Stimulated activated CD4-positive, alpha-beta T cell treated with anti-CD3 and anti-CD28 coated beads, Interleukin-12 subunit alpha, Interleukin-12 subunit beta, amount 100 ng/mL, for 4 hours (primary cell): ENCODE measurements at places on chromosomes 7 and 10.

GRCh38 chr7:92295391-92295790, 49.6 kb downstream of the ANKIB1 start:
- DNase-seq, result no peak

GRCh38 chr7:93337052-93337451, 104.9 kb downstream of the VPS50 start:
- no peak for DNase-seq

DNA sequence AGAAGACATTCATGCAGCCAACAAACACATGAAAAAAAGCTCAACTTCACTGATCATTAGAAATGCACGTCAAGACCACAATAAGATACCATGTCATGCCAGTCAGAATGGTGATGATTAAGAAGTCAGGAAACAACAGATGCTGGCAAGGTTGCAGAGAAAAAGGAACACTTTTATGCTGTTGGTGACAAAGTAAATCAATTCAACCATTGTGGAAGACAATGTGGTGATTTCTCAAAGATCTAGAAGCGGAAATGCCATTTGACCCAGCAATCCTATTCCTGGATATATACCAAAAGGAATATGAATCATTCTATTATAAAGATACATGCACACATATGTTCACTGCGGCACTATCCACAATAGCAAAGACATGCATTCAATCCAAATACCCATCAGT, 77.6 kb downstream of the C10orf90 start:
- DNase-seq, result no peak

DNA sequence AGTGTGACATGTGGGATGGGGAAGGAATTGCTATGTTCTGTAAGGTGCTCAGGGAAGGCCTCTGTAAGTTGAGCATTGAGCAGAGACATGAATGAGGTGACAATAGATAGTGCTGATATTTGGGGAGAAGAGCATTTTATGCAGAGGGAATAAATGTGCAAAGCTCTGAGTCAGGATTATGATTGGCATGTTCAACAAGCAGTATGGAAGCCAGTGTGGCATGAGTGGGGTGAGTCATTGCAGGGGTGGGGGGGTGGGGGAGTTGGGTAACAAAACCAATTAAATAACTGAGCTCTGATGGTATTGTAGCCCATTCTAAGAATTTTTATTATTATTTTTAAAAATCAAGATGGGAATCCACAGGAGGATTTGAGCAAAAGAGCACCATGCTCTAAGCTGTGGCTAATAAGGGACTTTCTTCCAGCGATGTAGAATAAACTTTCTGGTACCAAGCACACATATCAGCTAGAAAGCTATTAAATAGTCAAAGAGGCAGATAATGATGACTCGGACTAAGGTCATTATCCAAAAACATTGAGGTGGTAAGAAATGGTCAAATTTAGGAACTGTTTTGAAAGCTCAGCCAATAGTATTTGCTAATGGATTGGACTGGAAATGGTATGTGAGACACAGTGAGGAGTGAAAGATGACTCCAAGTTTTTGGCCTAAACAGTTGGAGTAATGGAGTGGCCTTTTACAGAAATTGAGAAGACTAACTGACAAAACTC, 96.4 kb downstream of the PRKG1 start:
- DNase-seq, result no peak

- no peak for DNase-seq
Observed at GRCh38 chr10:81081887-81082620, 544.4 kb downstream of the SH2D4B start.

DNA sequence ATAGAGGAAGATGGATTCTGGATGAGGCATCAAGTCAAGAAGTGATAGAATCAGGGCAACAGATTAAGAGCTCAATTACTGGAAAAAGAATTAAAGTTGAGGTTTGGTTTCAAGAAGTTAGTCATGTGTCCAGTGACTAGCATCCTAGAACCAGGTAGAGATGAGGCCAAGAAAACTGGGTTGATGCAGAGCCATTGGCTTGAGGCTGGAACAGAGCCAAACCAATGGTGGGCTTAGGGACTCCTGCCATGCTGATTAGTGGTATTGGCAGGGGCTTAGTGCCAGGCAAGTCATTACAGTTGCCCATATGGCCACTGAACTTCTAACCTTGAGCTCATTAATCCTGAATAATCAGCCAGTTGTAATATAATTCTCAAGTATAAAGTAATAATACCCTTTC, 18.5 kb downstream of the ZNF277 start:
- no peak for DNase-seq

GRCh38 chr7:88106434-88106833, 113.4 kb downstream of the SRI start:
- no peak for DNase-seq

DNA sequence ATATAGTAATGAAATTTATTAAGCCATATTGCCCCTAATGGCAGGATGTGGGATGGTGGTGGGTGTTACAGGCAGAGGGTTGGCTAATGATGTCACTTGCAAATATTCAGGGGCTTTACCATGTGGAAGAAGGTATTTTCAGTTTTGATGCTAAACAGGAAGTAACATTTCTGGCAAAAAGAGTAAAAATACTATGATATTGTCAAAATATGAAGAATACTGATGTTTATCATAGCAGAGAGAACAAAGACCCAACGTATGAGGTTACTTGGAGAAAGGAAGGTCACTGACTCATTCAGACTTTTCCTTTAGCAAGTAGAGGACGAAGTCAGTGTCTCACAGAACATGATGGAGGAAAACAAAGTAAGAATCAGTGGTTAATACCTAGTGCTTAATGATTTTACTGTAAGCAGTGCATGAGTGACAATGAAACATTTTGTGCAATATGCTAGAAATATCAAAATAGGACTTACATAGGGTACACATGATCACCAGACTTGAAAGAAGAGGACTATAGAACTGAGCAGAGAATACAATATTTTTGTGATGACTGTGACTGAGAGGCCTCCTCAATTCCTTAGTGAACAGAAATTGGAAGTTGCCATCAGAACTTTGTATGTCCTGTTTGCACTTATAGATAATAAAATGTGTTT, 89.7 kb upstream of the STEAP4 start:
- DNase-seq, result no peak

DNA sequence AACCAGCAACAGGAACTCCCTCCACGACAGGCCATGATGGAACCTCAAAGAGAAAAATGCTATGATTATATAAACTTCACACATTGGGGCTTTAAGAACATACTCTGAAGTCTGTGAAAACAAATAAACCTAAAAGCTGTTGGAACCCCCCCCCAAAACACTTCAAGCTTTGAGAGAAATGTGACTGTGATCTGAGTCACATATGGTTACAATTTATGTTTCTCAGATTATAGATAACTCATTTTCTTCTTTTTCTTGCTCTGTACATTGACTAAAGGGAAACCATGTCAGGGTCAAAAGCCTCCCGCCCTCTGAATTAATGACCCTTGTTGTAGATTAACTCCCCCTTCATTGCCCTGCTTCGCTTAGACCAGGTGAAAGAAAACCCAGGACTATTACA, 15.8 kb downstream of the VOPP1 start:
- DNase-seq, result no peak

GRCh38 chr7:158077934-158078910, 509.4 kb downstream of the PTPRN2 start:
- no peak for DNase-seq

GRCh38 chr7:132756484-132756990, 180.3 kb upstream of the PLXNA4 start:
- DNase-seq, result no peak

DNA sequence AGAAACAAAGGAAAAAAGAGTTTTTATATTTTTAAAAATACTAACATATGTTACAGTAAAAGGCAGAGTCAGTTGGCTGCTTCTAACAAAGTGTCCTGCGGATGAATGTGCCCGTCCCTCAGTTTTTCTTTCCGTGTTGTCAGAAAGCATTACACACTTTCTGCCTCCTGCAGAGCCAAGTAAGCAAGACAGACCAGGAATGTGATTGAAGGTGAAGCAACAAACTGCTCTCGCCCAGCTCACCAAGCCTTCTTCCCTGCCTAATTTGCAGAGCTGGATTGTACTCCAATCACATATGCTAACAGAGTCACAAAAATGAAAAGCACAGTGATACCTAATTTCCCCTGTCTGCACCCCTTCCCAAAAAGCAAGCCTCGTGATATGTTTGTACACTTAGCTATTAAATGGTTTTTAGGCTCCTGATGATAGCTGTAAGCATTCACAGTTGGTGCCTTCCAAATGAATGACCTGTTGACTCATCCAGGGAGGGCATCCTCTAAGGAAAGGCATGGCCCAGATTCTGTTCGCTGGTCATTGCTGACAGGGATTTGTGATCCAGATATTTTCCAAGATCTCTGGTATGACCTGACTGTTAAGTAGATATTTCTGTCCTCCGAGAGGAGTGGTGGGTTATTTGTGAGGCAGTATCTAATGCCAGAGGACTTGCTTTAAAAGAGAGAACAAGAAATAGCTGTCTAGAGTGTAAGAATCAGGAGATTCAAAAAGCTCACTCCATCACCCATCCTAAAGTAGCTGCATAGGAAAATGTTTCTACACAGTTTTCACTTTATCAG, 187.3 kb upstream of the PLXDC2 start:
- DNase-seq, result no peak

DNA sequence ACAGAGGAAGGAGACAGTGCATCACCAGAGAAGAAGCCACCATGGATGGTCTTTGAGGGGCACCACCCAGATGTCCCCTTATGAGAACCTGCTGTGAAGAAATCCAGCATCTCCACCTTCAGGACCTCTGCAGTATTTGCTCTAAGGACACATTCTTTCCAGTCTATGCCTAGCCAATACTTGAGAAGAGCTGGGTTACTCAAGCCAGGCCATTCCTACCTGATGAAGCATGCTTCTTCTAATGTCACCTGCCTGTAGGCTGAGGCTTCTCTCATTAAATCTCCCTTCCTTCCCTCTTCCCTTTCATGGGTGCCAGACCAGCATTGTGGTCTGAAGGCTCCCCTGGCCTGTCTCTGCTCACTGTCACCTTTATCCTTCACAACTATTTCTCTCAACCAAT, 654.5 kb upstream of the AUTS2 start:
- DNase-seq, result no peak
